AG08396 (cell line): ENCODE measurements at places on chromosomes 1 and 21.

- peak; percentile 79 for DNase-seq
Observed at GRCh38 chr21:34807881-34808568, 139.2 kb downstream of the CLIC6 start.

GRCh38 chr1:245873883-245874671 lies 633.0 kb downstream of the SMYD3 start:
- DNase-seq, result no peak

DNA sequence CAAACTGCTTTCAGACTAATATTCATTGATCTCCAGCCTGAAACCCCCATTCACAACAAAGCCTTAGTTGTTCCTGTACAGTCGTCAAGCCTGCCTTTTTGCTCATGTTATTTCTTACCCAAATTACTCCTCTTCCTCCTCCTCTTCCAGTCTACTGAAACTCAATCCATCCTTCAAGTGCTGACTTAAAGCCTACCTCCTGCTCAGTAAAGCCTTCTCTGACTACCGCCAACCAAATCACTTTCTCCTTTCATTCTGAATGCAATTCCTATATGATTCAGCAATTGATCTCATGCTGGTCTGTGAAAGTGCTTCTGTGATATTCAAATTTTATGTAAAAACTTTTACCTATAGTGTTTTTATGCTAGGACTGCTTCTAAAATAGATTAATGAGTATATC lies 18.6 kb downstream of the TAF5L start:
- no peak for DNase-seq

- peak; percentile 26 for DNase-seq
Observed at GRCh38 chr1:75203415-75204277, 69.5 kb downstream of the LHX8 start.

DNA sequence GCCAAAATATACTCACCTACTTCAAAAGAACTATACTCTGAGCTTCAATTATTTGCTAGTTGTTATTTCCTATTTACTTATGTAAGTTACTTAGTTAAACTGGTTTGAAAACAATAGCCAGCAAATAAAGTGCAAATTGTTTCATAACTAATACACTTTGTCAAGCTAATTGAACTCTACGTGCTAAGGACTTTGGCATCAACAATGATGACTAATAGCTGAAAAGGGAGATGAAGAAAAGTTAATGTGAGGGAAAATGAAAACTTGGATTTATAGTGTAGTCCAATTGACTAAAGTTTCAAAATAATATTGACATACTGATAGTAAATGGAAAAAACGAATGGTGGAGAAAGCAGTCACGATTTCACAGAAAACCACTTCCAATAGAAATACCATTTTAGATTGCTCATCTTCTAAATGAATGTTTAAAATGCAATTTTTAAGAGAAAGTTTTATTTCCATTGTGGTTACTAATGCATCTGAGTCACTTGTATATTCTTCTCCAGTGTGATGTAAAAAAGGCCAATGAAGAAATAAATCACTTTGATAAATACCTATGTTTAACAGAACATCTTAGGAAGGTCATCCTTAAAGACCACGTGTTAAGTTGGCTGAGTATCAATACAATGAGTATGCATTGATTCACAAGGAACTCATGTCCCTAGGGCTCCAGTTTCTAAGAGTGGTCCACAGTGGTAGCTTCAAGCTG lies 455.2 kb downstream of the LTN1 start:
- DNase-seq, result peak; percentile 10

GRCh38 chr21:40334159-40334558 lies 466.9 kb downstream of the PCP4 start:
- DNase-seq, result no peak

DNA sequence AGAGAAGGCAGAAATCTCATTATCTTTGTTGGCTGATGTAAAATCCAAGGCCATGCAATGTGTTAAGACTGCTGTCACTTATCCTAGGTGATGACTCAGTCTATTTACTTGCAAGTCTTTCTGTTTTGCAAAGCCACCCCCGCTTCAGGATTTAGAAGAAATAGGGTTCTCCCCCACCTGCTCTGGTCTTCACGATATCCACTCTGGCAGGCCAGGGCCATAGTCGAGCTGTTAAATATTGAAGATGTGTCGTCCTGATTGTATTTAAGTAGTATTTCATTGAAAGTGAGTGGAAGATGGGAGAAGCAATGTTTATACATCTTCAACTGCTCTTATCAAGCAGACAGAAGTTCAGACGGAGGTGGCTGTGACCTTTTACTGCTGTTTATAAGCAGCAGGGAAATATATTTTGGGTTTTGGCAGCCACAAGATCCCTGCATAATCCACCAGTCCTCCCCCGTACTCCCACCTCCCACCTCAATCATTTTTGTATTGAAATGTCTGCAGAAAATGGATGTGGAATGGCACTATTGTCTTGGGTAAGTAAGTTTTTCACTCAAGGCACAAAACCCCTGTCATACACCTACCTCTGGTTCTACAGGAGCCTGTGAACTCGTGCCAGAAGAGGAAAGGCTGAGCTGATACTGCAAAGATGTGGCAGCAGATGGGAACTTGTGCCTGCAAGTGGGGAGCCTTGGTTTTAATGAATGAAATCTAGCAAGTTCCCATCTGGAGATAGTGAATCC lies 117.4 kb downstream of the MRPS6 start:
- no peak for DNase-seq

GRCh38 chr1:162131400-162132321 lies 62.2 kb downstream of the NOS1AP start:
- DNase-seq, result no peak

- no peak for DNase-seq
Observed at GRCh38 chr21:44758781-44759627, 42.6 kb downstream of the UBE2G2 start.

DNA sequence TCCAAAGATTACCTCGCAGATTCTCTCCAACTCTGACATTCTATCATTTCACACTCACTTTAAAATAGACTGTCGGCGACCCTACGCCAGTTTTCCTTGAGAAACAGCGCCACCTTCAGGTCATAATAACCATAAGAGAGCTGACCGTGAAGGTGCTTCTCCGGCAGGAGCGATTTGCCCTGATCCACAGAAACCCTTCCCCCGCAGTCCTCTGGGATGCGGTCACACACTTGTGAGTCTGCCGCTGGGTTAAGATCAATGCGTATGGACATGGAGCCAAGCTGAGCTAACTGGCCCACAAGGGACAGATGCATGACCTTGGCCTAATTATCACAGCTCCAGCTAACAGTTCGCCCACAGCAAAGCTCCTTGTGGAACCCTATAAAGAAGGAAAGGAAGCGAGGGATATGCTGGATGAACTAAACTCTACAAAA lies 32.8 kb upstream of the IFNAR2 start:
- peak; percentile 43 for DNase-seq

DNA sequence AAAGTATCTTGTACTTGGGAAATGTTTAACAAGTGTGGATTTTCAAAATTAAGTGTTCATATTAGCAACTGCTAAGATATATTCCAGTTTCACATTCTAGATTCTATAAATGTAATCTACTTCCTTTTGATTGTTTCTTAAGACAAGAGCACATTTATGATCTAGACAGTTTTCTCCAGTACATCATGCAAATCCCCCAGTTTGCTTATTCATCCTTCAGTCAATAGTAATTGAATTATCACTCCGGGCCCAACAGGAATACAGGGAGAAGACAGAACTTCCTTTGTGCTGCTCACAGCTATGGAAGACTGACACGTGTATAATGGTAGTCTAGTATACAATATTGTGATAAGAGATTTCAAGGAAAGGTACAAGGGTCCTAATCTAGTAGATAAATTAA lies 14.5 kb downstream of the PLA2G4A start:
- DNase-seq, result no peak

- DNase-seq, result no peak
Observed at GRCh38 chr1:77548285-77548684, 134.2 kb downstream of the ZZZ3 start.

DNA sequence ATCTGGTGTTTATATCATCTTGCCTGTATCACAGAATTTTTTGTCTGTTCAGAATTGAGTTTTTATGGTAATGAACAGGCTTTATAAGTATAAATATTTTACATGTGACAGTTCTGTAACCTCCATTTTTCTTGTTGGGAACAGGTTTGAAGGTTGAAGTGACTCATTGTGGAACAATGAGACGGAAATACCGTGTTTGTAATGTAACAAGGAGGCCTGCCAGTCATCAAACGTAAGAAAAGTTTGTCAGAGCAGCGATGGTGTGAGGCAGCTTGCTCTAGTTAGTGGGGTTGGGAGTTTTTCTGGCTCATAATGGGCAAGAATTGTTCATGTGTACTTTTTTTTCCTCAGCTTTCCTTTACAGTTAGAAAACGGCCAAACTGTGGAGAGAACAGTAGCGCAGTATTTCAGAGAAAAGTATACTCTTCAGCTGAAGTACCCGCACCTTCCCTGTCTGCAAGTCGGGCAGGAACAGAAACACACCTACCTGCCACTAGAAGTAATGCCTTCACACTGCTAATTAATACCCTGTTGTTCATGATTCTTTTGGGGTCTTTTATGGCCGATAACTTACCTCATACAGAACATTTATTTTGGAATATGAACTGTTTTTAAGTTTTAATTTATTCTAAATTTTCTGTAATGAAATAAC lies 75.2 kb upstream of the TEKT2 start:
- DNase-seq, result peak; percentile 3

- DNase-seq, result peak; percentile 20
Observed at GRCh38 chr1:243946946-243947345, 96.9 kb upstream of the AKT3 start.

GRCh38 chr1:22944346-22945055 lies 28.2 kb downstream of the LACTBL1 start:
- no peak for DNase-seq

- DNase-seq, result no peak
Observed at GRCh38 chr1:218433744-218434143, 88.6 kb downstream of the TGFB2 start.

DNA sequence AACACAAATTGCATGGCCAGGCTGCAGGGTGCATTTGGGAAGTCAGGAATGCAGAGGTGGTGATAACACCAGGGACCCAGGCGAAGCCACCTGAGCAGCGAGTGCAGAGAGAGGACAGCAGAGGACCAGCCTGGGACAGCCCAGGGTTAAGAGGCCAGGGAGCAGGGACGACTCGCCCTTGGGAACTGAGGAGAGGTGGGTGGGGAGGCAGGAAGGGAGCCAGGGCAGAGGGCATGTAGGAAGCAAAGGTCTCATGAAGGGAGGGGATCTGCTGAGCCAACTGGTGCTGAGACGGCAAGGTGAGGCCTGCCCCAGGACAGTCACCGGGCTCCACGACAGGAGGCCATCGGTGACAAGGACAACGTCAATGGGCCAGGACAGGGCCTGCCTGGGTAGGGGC lies 16.4 kb downstream of the KIF17 start:
- DNase-seq, result no peak

- DNase-seq, result no peak
Observed at GRCh38 chr1:239232921-239233320, 153.4 kb upstream of the CHRM3 start.

DNA sequence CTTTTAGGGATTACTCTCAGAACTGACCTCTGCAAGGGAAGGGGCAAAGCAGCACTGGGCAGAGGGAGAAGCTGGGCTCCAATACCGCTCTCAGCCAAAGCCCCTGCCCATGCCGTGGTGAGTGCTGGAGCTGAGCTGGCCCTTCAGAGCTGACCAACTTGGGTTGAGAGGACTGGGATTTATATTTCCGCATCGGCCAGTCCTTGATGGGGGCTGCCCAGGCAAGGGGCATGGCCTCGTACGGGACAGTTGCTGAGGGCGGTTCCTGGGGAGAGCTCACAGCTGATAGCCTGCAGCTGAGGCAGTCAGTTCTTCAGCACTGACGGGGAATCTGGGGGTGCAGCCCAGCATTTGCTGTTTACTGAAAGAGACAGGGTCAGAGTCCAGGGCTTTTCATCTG lies 8.0 kb downstream of the HUNK start:
- no peak for DNase-seq

- DNase-seq, result no peak
Observed at GRCh38 chr1:84061336-84061735, 62.4 kb upstream of the TTLL7 start.

- no peak for DNase-seq
Observed at GRCh38 chr1:1507305-1507704, 4.7 kb upstream of the ATAD3A start.

- no peak for DNase-seq
Observed at GRCh38 chr1:204782118-204782700, 88.5 kb upstream of the NFASC start.

- peak; percentile 80 for DNase-seq
Observed at GRCh38 chr1:209651138-209651587, 1.1 kb downstream of the LAMB3 start.

DNA sequence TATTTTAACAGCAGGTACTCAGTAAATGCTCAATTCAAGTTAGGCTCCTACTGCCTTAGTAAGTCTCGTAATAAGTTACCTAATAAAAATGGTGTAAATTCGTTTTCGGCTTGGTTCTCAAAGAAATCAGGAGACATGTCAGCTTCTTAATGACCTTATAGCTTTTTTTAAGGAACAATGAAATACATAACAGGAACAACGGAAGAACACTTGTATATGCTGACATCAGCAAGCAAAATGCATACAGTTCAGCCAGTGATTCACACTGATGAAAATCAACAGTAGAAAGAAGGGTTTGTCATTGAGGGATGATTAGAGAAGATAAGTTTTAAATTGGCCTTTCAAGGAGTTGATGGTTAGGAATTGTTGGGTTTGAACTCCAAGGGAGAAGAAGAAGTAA lies 13.3 kb downstream of the RPTN start:
- DNase-seq, result no peak

GRCh38 chr1:76854255-76854654 lies 13.0 kb upstream of the ST6GALNAC5 start:
- no peak for DNase-seq

DNA sequence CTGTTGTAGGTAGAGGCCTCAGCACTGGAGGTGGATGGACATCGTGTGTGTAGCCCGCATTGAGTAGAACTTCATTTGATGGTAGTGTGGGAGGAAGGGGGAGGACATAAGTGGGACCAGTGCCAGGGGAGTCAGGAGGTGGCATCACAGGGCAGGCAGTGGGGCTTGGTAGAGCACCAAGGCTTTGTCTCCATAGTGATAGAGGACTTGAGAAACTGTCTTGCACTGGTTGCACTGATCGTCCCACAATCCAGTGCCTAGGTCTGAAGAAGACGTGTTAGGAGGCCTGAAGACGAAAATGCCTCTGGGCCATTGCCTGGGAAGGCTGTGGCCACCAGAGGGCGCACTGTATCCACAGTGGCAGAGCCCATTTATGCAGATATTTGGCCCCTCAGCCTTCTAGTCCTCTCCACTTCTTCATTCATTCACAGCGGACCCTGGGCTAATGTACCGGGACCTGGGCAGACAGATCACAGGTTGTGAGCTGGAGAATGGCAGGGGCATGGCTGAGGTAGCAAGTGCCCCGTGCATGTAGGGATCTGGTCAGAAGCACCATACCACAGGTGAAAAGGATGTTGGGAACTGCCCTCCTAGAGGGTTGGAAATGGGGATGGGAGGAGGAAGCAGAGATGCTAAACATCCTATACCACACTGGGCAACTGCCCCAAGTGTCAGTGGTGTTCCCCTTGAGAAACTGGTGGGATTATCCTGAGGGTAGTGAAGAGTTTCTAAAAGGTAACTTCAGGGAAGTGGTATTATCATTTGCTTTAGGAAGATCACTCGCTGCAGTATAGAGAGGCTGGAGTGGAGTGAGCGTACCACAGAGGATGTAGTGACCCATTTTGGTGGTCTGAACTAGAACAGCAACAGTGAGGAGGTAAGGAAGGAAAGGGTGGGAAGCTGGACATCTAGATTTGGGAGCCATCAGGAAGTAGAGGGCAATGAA lies 95.3 kb downstream of the PIK3R3 start:
- peak; percentile 88 for DNase-seq

- DNase-seq, result peak; percentile 27
Observed at GRCh38 chr1:41313661-41314131, 47.5 kb upstream of the FOXO6 start.

GRCh38 chr21:41369105-41369919 lies 7.5 kb downstream of the MX2 start:
- DNase-seq, result no peak
